Naive thymus-derived CD8-positive, alpha-beta T cell (primary cell): ENCODE measurements at places on chromosomes 13 and 19. TPM values are rescaled to one million over a fixed set of nuclear protein-coding genes. Genes with fewer than 3 reads are reported as not detected.
A peak's percentile ranks its signal among the peaks of the same experiment; 100 is the strongest.

MAMSTR gene
- 0.49 TPM for polyA plus RNA-seq

TEX26 gene
- not detected for polyA plus RNA-seq

ELANE gene
- polyA plus RNA-seq, result not detected

CABP5 gene
- not detected for polyA plus RNA-seq

ADGRE2 gene
- not detected for polyA plus RNA-seq

RSPH6A gene
- polyA plus RNA-seq, result not detected

KASH5 gene
- polyA plus RNA-seq, result 0.22 TPM

C19orf53 gene
- 324 TPM for polyA plus RNA-seq

MRPS31 gene
- 57.8 TPM for polyA plus RNA-seq

OR10H1 gene
- not detected for polyA plus RNA-seq

ZNF534 gene
- polyA plus RNA-seq, result not detected

EXOC3L2 gene
- not detected for polyA plus RNA-seq

CD177 gene
- not detected for polyA plus RNA-seq

GRCh38 chr13:65912516-65912915, 1317.6 kb downstream of the PCDH9 start:
- no peak for DNase-seq

- no peak for DNase-seq
Measured at GRCh38 chr19:21092109-21092508, 10.1 kb downstream of the ZNF714 start.

DNA sequence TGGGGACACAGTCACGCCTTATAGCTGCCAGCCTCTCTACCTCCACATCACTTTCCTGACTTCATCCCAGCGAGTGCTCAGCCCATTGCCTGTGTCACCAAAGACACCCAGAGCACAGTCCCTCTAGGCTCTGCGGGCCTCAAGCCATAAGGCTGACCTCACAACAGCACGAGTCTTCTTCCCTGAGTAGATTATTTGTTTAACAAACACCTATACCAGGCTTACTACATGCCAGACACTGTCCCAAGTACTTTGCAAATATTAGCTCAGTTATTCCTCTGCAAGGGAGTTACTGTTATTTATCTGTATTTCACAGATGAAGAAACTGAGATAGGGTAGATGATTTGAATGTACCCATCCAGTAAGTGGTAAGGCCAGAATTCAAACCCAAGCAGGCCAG, 504.3 kb downstream of the COG6 start:
- no peak for DNase-seq

DNA sequence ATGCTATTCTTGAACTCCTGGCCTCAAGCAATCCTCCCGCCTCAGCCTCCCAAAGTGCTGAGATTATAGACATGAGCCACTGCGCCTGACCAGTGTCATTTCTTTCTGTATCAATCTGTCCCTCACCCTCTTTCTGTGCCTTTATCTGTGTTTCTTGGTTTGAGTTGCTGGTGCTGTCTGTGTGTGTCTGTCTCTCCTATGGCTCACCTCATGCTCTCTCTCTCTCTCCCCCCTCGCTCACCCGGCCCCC, 9.9 kb downstream of the IRF2BP1 start:
- no peak for DNase-seq

DNA sequence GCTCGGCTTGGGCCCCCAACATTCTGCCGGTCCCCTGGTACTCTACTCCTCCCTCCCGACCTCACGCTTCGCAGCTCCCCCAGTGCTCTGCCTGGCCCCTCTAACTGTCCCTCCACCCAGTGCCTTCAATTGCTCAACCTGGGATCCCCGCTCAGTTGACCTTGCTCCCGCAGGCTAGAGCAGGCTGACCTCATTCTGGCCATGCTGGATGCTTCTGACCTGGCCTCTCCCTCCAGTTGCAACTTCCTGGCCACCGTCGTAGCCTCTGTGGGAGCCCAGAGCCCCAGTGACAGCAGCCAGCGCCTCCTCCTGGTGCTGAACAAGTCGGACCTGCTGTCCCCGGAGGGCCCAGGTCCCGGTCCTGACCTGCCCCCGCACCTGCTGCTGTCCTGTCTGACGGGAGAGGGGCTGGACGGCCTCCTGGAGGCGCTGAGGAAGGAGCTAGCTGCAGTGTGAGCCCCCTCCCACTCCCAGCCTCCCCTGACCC, 3.6 kb downstream of the GTPBP3 start:
- DNase-seq, result no peak

DNA sequence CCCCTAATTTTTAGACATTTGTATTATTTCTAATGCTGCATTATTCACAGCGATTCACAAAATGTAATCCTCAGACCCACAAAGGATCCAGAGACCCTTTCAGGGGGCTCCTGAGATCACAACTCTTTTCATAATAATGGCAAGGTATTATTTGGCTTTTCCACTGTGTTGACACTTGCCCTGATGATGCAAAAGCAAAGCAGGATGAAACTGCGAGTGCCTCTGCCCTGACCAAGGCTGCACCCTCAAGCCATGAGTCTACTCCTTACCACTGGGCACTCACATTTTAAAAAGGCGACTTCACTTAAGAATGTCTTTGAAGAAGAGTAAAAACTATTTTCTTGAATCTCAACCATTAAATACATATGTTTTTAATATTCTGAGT, 11.4 kb downstream of the ELF1 start:
- DNase-seq, result no peak

- DNase-seq, result no peak
Measured at GRCh38 chr13:112812306-112813055, 122.6 kb downstream of the ATP11A start.

DNA sequence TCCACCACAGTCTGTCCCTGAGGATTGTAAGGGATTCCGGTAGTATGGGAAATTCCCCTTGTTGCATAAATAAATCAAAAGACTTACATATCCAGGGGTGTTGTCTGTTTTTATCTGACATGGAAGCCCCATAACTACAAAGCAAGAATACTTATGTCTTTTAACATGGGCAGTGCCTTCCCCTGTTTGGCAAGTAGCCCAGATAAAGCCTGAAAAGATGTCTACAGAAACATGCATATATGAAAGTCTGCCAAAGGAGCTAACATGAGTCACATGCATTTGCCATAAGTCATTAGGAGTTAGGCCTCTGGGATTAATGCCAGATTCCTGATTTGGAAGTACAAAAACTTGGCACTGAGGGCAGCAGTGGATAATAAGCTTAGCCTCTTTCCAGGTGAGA, 62.1 kb downstream of the ZNF737 start:
- DNase-seq, result no peak

DNA sequence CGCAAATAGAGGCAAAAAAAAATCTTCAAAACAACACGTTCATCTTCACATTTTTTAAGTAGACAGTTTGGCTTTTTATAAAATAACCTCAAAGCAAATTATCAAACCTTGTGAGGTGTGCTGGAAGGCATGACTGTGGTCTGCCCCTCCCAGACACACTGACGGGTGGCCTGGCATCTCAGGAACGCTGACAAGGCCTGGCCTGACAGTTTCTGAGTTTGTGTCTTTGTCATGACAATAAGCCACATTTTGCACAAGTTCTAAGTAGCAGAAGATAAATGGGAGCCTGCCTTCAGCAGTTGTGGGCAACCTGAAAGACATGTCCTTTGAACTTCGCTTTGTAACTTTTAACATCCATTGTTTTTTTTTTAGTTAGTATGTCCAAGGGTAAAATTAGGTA, 38.5 kb downstream of the SOX21 start:
- no peak for DNase-seq

- DNase-seq, result no peak
Measured at GRCh38 chr13:21034603-21035191, 26.7 kb downstream of the LATS2 start.

GRCh38 chr19:36222503-36222902, 7.6 kb downstream of the ZNF146 start:
- no peak for DNase-seq

GRCh38 chr19:3821857-3822364, 35.7 kb upstream of the MATK start:
- DNase-seq, result peak; percentile 91

DNA sequence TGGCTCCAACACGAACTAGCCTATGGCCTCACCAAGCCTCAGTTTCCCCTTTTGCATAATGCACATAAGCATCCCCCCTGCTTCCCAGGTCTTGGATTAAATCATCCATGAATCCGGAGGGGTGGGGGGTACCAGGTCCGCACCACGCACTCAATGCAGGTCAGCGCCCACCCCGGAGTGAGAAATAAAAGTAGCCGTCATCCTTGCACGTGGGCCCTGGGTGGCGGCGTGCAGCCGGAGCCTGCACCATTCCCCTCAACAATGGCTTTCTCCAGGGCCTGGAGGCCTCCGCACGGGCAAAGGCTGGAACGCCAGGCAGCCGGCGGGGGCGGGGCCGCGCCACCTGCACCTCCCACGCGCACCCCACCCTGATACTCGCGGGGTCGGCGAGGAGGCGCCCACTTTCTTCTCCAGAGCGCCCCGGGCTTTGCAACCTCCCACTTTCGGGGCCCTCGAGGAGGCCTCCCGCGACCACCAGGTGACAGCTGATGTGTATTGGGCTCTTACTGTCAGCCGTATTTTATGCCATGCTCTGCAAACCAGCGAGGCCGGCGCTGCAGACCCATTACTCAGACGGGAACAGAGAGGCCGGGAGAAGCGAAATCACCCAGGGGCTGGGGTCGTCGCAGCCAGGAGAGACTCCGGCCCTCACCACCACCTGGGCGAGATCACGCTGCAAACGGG, 767 bp upstream of the GADD45B start:
- peak; percentile 79 for DNase-seq

GRCh38 chr13:26787961-26788360, 27.4 kb upstream of the GPR12 start:
- DNase-seq, result no peak

GRCh38 chr13:109746364-109746763, 40.0 kb downstream of the IRS2 start:
- DNase-seq, result no peak

GRCh38 chr13:41111454-41111853, 21.1 kb downstream of the KBTBD6 start:
- no peak for DNase-seq

DNA sequence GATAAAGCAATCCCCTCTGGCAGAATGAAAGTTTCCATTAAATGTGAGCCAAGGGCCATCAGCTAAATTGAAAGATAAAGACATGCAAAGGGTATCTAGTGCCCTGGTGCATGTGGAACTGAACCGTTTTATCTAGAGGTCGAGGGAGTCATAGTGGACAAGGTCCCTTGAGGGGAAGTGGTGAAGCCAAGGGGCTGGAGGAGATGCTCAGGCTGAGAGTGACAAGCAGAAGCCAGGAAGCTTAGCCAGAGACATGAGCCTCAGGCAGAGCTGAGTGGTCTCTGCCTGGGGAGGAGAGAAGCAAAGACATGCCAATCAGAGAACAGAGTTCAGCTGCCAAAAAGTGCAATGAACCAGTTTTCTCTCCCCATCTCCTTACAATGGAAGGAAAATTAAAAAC, 68.1 kb upstream of the SLC10A2 start:
- DNase-seq, result no peak

- peak; percentile 84 for DNase-seq
Measured at GRCh38 chr19:35462476-35462953, 14.5 kb downstream of the FFAR2 start.

DNA sequence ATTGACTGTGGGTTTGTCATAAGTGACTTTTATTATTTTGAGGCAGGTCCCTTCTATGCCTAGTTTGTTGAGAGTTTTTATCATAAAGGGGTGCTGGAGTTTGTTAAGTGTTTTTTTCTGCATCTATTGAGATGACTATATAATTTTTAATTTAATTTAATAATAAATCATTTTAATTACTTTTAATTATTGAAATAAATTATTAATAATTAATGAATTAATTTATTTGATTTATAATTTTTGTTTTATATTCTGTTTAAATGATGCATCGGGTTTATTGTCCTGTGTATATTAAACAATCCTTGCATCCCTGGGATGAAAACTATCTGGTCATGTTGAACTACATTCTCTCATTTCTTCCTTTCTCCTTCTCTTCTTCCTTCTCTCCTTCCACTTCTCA, 1352.2 kb upstream of the PRR20A start:
- no peak for DNase-seq

DNA sequence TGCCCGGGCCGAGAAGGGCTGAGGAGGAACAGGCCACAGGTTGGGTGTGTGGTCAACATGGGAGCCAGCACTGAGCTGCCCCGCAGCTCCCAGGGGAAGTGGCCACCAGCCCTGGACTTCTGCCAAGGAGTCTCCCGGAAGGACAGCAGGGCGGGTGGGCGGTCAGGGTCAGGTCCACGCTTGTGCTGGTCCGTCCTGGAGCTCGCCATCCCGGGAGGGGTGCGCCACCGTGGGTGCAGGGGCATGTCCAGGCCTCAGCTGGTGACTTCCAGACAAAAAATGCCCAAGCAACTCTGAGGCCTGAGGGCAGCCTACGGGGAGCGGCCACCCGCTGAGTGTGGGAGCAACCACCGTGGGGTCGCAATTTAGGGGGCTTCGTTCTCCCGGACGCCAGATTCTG, 21.4 kb upstream of the SLC15A1 start:
- DNase-seq, result no peak

GRCh38 chr13:48094404-48094780, 512 bp downstream of the MED4 start:
- no peak for DNase-seq

- DNase-seq, result no peak
Measured at GRCh38 chr19:56114051-56114777, 6.9 kb downstream of the ZNF787 start.

GRCh38 chr13:79398915-79399314, 7.1 kb downstream of the RBM26 start:
- DNase-seq, result no peak

DNA sequence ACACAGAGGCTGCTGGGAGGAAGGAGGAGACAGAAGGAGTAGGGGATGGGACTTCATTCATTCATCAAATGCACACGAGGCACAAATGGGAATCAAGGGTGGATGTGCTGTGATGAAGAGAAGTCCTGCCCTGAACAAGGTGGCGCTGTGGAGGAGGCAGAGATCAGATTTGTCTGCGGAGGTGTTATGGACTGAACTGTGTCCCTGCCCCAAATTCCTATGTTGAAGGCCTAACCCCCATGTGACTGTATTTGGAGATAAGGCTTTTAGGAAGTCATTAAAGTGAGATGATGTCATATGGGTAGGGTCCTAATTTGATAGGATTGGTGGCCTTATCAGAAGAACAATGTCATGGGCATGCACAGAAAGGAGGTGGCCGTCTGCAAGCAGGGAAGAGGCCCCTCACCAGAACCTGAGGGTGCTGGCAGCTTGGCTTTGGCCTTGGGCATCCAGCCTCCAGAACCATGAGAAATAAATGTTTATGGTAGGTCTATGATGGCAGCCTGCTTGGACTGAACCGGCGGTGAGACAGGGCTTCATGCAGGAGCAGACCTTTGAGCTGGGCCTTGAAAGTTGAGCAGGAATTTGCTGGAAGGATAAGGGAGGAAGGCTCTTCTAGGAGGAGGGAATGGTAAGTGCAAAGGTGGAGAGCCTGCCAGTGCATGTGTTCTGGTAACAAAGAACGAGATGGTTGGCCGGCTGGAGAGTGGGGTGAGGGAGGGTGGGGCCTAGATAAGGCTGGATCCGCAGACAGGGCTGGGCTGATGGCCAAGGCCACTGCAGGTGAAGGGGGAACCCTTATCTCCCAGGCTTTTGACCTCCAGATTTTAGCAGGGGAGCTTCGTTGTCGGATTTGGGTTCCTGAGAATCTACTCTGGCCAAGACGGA, 2.7 kb upstream of the CEBPA start:
- DNase-seq, result no peak

DNA sequence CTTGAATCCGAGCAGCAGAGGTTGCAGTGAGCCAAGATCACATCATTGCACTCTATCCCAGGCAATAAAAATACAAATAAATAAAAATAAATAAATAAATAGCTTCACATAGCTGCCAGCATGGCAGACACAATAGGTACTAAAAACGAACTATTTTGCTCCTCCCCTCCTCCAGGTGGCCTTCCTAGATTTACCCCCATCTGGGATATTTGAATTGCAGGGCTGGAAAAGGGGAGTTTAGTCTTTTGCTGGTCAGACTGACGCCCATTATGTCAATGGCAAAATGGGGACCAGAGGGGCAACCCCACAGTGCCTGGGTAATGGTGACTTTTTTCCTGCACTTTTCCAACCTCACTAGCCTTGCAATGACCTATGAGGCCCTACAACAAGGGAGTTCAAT, 640 bp upstream of the GMFG start:
- DNase-seq, result no peak
